Thyroid gland (tissue), 4 donors: ENCODE measurements at places on chromosomes 3 and 15. TPM values are rescaled to one million over a fixed set of nuclear protein-coding genes. Genes with fewer than 3 reads are reported as not detected.

DNA sequence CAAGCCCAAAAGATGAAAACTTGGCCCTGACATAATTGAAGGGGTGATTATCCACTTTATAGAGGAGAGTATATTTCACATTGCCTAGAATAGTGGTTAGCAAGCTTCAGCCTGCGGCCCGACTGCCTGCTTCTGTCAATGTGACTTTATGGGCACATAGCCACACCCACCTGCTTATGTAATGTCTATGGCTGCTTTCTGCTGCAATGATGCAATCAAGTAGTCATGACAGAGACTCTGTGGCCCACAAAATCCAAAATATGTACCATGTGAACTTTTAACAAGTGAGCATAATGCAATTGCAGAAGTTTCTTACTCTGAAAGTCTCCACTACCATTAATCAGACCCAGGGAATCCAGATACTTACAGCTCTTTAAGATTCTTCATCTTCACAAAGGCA lies 103.1 kb downstream of the LRIG1 start:
- no peak for DNase-seq

DNA sequence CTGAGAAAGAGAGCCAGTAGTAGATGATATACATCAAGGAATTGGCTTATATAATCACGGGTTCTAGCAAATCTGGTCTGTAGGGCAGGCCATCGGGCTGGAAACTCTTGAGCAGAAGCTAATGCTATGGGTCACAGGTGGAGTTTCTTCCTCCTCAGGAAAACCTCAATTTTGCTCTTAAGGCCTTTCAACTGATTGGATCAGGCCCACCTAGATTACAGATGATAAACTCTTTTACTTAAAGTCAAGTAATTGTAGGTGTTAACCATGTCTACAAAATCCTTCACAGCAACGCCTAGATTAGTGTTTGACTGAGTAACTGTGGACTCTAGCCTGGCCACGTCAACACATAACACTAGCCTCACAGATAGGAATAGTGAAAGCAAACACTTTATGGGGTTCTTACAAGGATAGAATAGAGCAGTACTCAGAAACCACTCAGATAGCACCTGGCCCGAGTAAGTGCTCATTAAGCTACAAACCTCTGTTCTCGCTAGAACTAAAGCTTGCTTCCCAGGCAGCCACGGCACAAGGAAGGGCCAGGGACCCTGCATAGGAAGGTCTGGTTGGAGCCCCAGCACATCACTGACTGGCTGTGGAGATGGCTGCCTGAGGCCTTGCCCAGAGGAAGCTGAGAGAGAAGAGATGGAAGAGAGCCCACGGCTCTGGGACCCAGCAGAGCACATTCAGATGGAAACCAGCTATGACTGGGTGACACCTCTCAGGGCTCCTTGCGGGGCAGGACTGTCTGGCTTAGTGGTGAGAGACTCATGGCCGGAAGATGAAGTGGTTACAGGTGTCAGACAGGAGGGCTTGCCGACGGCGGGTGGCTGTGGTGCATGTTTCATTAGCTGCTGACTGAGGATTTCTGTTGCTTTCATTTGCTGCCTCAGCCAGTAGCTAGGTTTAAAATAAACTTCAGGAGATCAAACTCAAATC lies 202.5 kb upstream of the TLE3 start:
- DNase-seq = no peak

GRCh38 chr15:45678459-45679178 lies 43.8 kb downstream of the SQOR start:
- DNase-seq = no peak

DNA sequence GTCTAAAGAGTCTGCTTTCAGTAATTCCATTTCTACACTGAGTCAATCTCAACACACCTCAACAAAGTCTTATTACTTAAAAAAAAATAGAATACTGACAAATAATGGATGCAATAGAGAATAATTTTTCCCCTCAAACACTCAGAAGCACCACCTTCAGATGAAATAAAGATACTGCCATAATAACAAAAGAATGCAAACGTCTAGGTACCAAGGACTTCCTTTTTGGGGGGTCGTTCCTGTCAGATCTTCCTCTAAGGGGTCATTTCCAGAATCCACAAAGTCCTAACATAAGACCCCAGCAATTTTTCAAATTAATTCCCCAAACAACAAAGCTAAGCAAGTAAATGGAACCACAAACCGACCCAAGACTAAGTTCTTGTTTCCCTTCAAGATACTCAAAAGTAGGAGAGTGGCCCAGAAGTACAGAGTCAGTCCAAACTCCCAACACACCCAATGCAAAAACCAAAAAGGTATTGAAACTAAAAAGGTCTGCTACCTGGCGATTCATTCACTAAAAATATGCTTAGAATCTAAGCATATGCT lies 1.3 kb downstream of the RYK start:
- no peak for DNase-seq

DNA sequence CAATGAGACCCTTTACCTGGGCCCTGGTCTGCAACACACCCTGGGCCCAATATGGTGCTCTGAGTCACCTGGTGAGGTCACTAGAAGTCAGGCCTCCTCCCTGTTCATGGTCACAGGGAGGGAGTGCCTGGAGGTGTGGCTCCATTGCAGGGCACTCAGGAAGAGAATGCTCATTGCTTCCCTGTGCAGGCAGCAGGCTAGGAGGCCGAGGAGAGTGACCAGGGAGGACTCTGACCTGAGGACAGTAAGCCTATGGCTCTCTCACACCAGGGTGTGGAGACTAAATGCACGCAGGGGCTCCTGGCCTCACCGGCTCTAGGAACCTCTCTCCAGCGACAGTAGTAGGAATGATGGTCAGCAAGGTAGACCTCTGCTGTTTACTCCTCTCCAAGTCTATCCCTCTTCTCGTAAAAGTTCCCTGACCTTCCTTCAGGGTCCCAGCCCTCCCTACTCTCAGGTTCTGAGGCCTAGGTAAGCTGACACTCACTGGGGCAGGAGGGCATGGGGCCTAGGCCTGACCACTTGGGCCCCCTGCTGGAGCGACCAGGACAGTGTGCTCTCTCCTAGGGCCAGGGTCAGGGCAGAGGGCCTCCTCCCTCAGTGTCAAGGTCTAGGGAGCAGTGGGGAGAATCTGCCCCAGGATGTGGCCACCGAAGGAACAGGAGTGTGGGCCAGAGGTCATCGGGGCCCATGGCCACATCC lies 9.6 kb upstream of the SLCO2A1 start:
- no peak for DNase-seq

OPA1 gene
- total RNA-seq = 45.3 TPM
